A549 treated with CORT108297 at 1 μM for 4 hours (cell line): ENCODE measurements at places on chromosomes 6 and 20. TPM values are rescaled to one million over a fixed set of nuclear protein-coding genes. Genes with fewer than 3 reads are reported as not detected.

Gene MCHR2
- total RNA-seq, result not detected in 5 replicates

Gene RIN2
- total RNA-seq, result 26.6 to 29.8 TPM (median 29.4 TPM) in 5 replicates

Gene PSORS1C1
- total RNA-seq, result 3.0 to 5.1 TPM (median 3.8 TPM) in 5 replicates

Gene TMEM30A
- total RNA-seq, result 34.2 to 46.9 TPM (median 43.3 TPM) in 5 replicates

Gene CLDN20
- total RNA-seq, result not detected in 5 replicates

Gene RNF182
- 2.7 to 3.5 TPM (median 3.1 TPM) in 5 replicates for total RNA-seq

Gene C6orf15
- not detected in 5 replicates for total RNA-seq

Gene PLG
- total RNA-seq, result not detected in 5 replicates

Gene LAMA5
- 230 to 491 TPM (median 415 TPM) in 5 replicates for total RNA-seq

Gene KDM1B
- 6.3 to 7.9 TPM (median 7.7 TPM) in 5 replicates for total RNA-seq

Gene SYNDIG1
- total RNA-seq, result 1.4 to 2.3 TPM (median 1.9 TPM) in 5 replicates

Gene POFUT1
- 37.0 to 47.3 TPM (median 42.1 TPM) in 5 replicates for total RNA-seq

Gene NMBR
- total RNA-seq, result not detected in 5 replicates

Gene SPEF1
- 1.7 to 2.5 TPM (median 2.0 TPM) in 5 replicates for total RNA-seq

Gene HLA-DPB1
- total RNA-seq, result not detected in 5 replicates

Gene MKKS
- 18.9 to 21.7 TPM (median 20.3 TPM) in 5 replicates for total RNA-seq

Gene RAB44
- 0.03 to 0.08 TPM (median 0.05 TPM) in 4 of 5 replicates, not detected in the other for total RNA-seq

Gene ADGRG6
- total RNA-seq, result 39.7 to 68.3 TPM (median 57.3 TPM) in 5 replicates

Gene PGC
- 0.09 TPM in 1 of 5 replicates, not detected in the others for total RNA-seq

Gene CCM2L
- 0.33 to 0.68 TPM (median 0.55 TPM) in 5 replicates for total RNA-seq

Gene MUCL3
- 0.02 to 0.06 TPM (median 0.05 TPM) in 5 replicates for total RNA-seq

Gene SOX18
- total RNA-seq, result 1.1 to 2.4 TPM (median 2.0 TPM) in 5 replicates

Gene LPA
- total RNA-seq, result 0.01 to 0.06 TPM (median 0.02 TPM) in 3 of 5 replicates, not detected in the others

Gene OXT
- not detected in 5 replicates for total RNA-seq

Gene FOXF2
- 19.0 to 26.9 TPM (median 26.0 TPM) in 5 replicates for total RNA-seq

Gene GPX6
- not detected in 5 replicates for total RNA-seq

Gene PSORS1C2
- total RNA-seq, result not detected in 5 replicates
